ENCODE measurements at places on chromosomes 16 and 17. TPM values are rescaled to one million over a fixed set of nuclear protein-coding genes. Genes with fewer than 3 reads are reported as not detected.

- DNase-seq = peak; percentile 51
These were observed 48.3 kb upstream of the AXIN2 start for GRCh38 chr17:65609749-65610148.

The UMOD gene
- total RNA-seq = not detected

The LDHD gene
- 1.5 TPM for total RNA-seq

DNA sequence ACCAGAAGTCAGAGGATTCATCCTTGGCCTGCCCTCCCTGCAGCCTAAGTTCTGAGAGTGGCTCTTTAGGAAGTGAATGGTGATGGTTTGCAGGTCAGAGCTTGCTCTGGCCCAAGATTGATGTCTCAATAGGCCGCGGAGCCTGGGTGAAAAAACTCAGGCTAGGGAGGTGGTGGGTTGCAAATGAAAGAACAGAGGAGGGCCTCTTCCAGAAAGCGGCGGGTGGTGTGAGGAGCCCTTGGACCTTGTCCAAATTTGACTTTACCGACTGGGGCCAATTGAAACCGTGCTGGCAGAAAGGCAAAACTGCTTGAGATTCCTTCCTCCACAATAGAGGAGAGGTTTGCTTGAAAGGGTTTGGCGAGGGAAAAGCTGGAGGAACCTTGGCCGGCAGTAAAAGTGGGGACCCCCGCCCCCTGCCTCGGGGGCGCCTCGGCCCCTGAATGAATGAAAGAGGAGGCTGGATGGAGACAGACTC is 331.3 kb downstream of the SEC14L1 start:
- peak; percentile 88 for DNase-seq

DNA sequence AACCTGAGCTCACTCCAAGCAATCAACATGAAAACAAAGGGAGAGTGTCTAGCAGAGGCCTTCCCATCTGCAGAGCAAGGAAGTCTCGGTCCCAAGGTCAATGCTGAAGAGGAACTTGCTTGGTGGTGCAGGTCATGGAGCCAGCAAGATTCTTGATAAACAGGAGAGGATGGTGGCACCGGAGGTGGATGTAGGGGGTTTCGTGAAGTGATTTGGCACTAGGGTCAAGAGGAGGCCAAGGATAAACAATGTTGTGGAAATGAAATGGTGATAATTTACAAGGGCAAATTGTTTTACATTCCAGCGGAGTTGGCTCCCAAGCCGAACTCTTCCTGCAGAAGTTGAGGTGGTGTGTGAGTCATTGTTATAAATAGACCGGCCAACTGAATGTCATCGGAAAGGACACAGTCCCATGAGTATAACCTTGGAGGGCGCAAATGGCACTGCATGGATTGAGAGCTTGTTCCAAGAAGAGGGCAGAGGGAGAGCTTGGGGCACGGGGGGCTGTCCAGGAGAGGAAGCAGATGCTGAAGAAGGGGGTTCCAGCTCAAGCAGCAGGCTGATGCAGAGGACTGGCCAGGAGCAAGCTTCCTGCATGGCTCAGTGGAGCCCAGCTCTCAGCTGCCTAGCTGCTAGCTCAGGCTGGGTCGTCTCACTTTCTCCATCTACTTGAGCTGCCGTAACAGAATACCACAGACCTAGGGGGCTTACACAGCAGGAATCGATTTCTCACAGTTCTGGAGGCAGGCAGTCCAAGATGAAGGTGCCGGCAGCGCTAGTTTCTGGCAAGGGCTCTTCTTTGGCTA is 136.6 kb downstream of the COPRS start:
- DNase-seq = no peak

The CALB2 gene
- total RNA-seq = 1.4 TPM

DNA sequence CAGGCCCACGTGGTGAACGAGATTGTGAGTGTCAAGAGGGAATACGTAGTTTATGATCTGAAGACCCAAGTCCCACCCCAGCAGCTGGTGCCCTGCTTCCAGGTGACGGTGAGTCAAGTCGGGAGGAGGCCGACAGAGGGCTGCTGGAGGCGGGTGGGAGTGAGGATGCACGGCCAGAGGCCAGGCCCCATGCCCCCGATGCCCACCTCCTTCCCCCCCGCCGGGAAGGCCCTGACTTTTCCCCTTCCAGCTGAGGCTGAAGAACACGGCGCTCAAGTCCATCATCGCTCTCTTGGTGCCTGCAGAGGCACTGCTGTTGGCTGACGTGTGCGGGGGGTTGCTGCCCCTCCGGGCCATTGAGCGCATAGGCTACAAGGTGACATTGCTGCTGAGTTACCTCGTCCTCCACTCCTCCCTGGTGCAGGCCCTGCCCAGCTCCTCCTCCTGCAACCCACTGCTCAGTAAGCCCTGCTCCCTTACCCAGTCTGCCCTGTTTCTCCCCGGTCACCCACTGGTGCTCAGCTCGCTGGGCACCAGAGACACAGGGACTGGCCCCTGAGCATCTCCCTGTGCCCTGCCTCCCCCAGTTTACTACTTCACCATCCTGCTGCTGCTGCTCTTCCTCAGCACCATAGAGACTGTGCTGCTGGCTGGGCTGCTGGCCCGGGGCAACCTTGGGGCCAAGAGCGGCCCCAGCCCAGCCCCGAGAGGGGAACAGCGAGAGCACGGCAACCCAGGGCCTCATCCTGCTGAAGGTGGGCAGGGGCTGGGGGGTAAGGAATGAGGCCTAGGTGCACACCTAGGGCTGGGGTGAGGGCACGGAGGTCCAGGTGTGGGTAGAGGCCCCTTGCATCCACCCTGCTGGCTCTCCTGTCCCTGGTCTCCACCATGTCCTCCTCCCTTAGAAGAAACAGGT is 2.6 kb downstream of the ZACN start:
- no peak for DNase-seq

The STRADA gene
- total RNA-seq = 41.7 TPM
